ENCODE measurements at places on chromosomes 7 and 10.

- no peak for DNase-seq
Observed at GRCh38 chr10:18486438-18486837, 164.9 kb downstream of the NSUN6 start.

GRCh38 chr10:123434435-123435039 is 231.6 kb upstream of the GPR26 start:
- no peak for DNase-seq

- DNase-seq: no peak
Observed at GRCh38 chr10:3467052-3467951, 294.7 kb upstream of the PITRM1 start.

GRCh38 chr7:24039991-24040624 is 243.9 kb upstream of the NPY start:
- DNase-seq: no peak

GRCh38 chr7:11817111-11817740 is 14.8 kb downstream of the THSD7A start:
- no peak for DNase-seq

DNA sequence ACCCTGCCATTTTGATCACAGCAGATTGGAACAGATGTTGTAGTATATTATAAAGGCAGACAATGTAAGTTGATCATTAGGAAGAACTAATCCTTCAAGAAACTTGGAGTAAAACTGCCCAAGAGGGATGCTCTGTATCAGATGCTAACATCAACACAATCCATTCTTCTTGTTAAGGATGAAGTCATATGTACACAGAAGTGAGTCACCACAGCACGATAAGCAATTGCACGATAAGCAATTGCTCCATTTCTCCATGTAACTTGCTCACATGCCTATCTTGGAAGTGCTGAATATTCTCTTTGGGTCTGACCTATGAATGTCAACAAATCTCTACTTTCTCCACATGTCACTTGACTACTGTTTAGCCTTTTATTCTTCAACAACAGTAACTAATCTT is 41.5 kb upstream of the DMTF1 start:
- DNase-seq: no peak

GRCh38 chr10:123180101-123181090 is 26.2 kb downstream of the BUB3 start:
- DNase-seq: no peak

DNA sequence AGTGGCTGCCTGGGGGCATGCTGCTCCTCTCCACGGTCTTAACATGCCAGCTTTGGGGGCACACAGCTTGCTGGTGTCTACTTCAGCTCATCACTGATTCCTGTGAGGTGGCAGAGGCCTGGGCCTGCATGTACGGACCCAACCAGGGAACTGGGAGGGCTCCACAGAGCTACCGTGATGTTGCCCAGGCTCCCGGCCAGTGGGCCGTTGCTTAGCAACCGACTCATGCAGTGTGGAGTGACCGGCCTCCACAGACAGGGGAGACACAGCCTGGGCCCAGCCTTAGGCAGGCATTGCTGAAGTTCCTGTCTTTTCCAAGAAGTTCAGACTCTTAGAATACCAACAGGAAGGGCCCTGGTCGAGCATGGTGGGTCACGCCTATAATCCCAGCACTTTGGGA is 25.8 kb upstream of the SH2B2 start:
- no peak for DNase-seq

DNA sequence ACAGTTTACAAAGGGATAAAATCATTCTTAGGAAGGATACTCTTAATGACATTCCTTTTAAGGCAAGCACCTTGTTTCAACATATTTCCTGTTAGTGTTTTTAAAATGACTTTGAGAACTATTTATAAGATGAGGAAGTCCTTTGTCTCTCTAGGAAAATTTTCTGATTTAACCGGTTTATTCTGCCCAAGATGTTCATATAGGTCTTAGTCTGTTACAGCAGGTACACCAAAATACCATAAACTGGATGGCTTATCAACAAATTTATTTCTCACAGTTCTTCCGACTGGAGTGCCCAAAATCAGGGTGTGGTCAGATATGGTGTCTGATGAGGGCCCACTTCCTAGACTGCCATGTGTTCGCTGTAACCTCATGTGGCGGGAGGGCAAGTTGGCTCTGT is 77.9 kb downstream of the GSAP start:
- DNase-seq: no peak

DNA sequence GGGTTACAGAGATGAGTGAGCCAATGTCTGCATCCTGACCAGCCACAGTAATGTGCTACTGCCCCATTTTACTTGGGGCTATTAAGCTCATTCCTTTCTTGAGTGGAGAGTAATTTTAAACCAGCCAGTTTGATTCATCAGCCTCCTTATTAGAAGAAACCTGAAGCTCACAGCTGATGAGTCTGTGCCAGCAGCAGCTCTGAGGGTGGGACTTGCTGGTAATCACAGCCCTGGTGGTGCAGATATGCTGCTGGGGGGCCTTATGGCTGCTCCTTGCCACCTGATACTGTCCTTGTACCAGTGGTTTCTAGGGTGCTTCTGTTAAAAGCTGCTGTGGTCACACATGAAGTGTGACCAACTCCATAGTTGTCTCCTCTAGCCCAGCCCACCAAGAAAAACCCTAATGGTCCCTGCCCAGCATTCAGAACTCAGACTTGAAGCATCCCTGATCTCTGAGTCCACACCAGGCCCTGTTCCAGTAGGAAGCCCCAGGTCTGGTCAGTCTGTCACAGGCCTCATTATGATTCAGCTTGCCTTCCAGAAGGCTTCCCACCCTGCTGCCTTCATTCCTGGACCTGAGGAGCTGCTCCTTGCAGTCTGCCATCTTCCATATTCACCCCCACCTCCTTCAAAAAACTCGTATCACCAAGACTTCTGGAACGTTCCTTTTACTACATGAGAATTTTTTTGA is 28.9 kb upstream of the RBM20 start:
- no peak for DNase-seq

DNA sequence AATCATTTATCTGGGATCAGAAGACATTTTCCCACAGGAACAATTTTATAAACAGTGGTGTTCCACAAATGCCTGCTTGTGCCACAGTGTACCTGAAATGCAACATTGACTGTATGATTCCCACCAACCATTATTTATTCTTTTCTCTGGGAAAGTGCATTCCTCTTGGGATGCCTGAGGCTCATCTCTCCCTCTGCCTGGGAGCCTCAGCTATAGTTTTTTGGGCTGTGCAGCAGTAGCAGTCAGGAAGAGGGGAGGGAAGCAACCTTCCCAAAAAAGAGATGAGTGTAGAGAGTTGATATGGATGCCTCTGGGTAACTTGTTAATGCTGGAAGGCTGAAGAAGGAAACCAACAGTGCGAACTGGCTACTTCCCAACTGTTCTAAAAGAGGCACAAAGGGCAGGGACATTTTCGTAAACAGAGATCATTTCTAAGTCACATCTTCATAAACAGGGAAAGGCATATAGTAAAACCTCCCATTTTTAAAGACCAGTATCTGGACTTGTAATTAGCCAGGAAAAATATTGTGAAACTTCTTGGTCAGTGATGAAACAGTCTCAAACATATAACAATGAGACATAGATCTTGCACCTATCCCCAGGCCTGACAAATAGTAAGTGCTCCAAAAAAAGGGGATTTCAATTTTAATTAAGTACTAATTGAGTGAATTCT is 1.4 kb upstream of the CALD1 start:
- DNase-seq: no peak

GRCh38 chr7:148521271-148521670 is 69.3 kb upstream of the C7orf33 start:
- DNase-seq: no peak

DNA sequence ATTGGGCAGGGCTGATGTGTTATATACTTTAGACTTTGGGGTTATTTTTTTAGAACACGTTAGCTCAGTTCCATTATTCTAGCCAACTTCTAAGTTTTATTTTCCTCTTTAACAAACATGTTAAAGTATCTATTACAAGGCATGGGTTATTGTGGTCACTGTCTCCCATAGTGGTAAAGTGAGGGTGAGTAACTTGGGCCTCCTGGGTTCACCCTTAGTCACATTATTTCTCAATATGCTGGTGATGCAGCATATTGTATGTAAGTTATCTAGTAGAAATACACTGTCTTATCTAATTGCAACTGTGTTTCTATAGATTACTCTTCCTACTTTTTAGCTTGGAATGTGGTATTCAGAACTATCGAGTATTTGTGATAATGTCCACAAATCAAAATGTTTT is 65.9 kb downstream of the BBS9 start:
- DNase-seq: no peak

- DNase-seq: no peak
Observed at GRCh38 chr10:132803416-132804210, 17.7 kb upstream of the NKX6-2 start.

DNA sequence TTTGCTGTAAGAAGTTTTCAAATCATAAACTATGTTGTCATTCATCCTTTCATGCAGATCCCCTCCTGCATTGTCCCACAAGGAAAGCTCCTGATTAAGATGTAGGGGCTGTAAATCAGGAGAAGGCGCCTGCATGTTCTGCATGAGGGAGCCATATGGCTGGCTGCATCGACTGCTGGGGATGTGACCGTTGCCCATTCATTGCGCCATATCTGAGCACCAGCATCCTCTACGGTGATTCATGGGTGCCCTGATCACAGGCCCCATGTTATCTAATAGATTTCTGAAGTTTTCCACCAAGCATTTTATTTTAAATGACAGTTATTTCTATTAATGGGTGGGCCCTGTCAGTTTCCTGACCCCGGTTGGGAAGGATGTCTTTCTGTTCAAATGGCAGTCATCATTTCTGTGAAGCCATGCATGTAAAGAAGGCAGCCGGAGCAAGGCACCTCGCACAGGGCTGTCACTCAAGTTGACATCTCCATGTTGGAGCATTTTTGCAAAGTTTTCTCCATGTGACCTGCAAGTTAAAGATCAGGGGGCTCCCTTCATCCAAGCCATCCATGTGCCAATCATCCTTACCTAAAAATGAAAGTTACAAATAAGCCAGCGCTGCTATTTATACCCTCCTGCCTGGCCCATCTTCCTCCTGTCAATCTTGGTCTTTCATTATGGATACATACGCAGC is 128.8 kb downstream of the TEX36 start:
- no peak for DNase-seq

DNA sequence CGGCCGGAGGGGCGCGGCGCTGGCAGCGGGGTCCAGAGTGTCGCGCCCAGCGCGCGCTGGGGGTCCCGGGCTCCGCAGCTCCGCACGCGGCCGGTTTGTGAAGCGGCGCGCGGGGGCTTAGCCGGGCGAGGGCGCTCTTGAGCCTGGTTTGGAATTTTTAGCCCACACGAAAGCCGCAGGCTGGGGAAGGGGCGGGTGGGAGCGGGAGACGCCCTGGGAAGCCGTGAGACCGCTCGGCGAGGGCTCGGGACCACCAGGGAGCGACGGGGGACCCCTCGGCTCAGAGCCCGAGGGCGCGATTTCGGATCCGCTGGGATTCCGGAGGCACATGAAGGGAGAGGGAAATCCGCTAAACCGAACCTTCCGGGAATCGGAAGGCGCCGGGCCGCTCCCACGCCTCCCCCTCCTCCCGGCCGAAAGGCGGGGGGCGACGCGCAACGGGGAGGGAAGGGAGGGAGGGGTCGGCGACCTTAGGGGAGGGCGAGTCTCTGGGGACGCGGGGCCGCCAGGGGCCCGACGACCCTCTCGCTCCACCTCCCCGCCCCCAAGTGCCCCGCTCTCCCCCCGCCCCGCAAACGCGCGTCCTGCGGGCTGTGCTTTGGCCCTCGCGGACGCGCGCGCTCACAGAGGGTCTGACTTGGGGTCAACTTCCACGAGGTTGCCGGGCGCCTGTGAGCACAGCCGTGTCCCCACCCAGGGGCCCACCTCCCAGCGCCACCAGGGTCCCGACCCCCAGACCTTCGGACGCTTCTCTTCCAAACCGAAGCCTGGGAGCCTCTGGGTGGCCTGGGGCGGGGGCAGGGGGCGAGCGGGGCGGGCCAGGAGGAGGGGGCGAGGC is 5.1 kb upstream of the ELFN1 start:
- peak; percentile 35 for DNase-seq

DNA sequence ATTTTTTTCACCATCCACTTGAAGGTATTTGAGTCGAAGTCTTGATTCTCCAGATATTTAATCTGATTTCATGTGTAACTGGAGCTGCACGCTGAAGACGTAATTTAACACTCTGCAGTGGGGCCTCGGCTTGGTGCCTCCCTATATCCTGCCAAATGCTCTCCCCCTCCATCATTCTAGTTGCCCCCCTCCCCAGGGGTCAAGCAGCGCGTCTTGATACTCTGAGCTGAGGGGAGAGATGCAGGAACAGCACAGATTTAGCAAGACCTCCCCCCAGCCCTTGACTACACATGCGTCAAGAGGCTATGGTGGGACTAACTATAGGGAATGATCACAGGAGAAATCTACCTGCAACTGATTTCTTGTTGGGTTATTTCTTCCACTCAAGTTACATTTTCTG is 85.8 kb downstream of the PRPF18 start:
- DNase-seq: no peak

GRCh38 chr7:46301677-46302076 is 380.6 kb upstream of the IGFBP3 start:
- DNase-seq: no peak

GRCh38 chr7:137957887-137958286 is 44.0 kb downstream of the CREB3L2 start:
- no peak for DNase-seq

GRCh38 chr7:22166928-22167327 is 190.0 kb downstream of the RAPGEF5 start:
- no peak for DNase-seq

GRCh38 chr7:32068411-32069101 is 1.7 kb downstream of the PDE1C start:
- no peak for DNase-seq

- no peak for DNase-seq
Observed at GRCh38 chr7:132239422-132239994, 336.8 kb downstream of the PLXNA4 start.

GRCh38 chr10:93579089-93579488 is 12.6 kb downstream of the FFAR4 start:
- DNase-seq: no peak

DNA sequence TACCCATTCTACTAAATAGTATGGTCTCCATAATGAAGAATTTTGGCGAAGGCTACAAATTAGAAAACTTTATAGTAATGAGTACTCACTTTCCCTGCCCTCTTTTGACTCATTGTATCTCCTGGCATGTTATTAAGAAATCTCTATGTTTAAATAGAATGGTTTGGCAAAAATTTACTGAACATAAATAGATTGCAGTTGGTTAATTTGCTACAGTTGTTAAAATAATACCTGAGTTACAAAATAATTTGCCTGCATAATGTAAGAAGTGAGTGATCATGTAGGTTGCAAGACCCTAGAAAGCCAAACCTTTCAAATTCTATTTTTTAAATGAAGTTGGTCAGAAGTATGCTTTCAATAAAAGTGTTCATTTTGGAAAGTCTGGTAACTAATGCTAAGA is 176.8 kb upstream of the AHR start:
- no peak for DNase-seq

GRCh38 chr10:118912961-118913600 is 116.4 kb upstream of the NANOS1 start:
- no peak for DNase-seq

DNA sequence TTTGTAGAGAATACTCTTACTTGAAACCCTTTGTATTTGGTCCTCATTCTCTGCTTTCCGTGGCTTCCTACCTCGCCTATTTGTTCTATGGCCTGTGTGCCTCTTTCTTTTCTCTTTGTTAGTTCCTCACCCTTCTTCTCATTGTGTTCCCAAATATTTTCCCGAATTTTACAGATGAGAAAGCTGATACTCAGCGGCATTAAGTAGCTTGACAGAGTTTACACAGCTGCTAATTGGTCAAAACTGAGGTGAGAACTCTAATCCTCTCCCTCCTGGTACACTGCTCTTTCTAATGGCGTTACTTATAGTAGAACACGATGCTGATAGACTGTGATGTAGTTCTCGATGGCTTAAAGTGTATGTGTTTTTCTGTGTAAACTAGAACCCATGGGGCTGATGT is 80.7 kb upstream of the HDAC9 start:
- no peak for DNase-seq

GRCh38 chr7:112596260-112596659 is 115.5 kb downstream of the LSMEM1 start:
- DNase-seq: no peak

All from stimulated activated CD8-positive, alpha-beta memory T cell treated with anti-CD3 and anti-CD28 coated beads, Interleukin-4, amount 100 ng/mL, for 24 hours (primary cell).